Osteoblast (primary cell): ENCODE measurements at places on chromosomes 7 and 10. TPM values are rescaled to one million over a fixed set of nuclear protein-coding genes. Genes with fewer than 3 reads are reported as not detected.

GRCh38 chr10:126459032-126459831 is 71.0 kb upstream of the ADAM12 start:
- peak; percentile 87 for DNase-seq

DNA sequence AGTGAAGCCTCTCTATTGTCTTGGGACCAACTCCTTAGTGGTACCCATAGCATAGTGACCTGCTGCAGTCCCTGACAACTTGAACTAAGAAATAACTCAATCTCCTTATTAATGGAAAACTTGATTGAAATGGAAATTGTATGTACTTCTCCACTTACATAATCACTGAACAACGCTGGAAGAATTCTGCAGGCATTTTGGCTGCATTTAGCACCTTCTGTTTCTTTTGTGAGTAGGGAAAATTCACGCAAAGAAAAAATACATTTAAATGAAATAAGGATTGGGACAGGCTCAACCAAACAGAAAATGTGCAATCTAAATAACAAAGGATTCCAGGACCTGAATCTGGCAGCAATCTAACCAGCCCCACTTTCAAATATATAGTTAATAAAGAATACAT is 126.9 kb upstream of the GHITM start:
- DNase-seq = no peak

Gene AGMO
- under 0.01 and 1.2 TPM in 2 replicates for total RNA-seq

- peak; percentile 82 for DNase-seq
These were observed 9.4 kb downstream of the HHEX start for GRCh38 chr10:92699193-92699517.

Gene WEE2
- total RNA-seq = not detected in 2 replicates

Gene FAM25G
- not detected in 2 replicates for total RNA-seq

Gene LOXL4
- total RNA-seq = 28.6 and 36.6 TPM in 2 replicates

DNA sequence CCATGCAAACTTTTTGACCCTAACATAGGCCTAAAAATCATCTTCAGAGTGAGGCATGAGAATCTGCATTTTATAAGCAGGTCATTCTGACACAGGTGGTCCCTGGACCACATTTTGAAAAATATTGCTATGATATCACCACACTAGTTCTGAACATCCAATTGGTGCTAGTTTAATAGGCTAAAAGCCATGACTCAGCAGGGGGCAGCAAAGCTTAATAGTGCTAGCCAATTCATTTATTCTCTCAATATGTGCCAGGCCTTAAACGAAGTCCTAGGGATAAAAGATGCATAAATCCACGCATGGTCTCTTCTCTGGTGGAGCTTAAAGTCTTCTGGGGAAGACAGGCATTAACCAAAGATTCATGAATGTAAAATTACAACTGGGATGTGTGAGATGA is 10.2 kb upstream of the SLC25A28 start:
- DNase-seq = peak; percentile 53

- peak; percentile 77 for DNase-seq
These were observed 179.8 kb upstream of the CSTF2T start for GRCh38 chr10:51879238-51879637.

- DNase-seq = peak; percentile 91
These were observed 42.2 kb upstream of the HSPB1 start for GRCh38 chr7:76260171-76260703.

Gene LRRTM3
- total RNA-seq = not detected in 2 replicates

- DNase-seq = no peak
These were observed 754.1 kb downstream of the IPMK start for GRCh38 chr10:57513637-57514036.

DNA sequence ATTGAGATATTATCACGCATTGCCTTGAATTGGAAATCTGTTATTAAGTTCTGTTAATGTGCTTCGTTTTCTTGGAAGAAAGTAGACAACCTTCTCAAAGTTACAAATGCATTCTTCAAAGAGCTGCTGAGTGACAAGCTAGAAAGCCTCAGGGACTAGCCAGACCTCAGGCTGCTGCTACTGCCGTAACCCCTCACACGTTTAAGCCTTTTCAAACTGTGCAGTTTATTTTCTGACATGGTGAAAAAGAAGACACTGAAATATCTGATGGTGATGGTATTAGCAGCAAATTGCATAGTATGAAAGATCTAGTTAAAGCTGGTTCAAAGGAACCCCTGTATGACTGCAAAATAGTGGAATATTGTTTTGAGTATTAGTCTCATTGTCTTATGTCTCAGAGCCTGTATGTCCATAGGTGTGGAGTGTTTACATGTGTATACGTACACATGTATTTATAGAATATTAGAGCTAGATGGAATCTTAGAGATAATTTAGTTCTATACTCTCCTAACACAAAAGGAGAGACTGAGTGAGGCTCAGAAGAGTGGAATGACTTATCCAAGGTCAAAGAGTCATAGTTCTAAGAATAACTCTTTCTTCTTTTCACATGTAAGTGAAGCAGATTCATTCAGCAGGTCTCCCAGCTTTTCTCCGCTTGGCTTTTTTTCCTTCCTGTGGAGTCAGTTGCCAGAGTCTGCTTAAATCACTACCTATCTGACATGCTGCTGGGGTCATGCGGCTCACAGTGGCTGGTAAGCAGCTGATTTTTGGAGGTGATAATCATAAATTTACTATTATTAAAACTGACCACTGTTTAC is 431.9 kb downstream of the PLXDC2 start:
- no peak for DNase-seq

Gene TRIM50
- total RNA-seq = not detected in 2 replicates

- no peak for DNase-seq
These were observed 6.7 kb upstream of the FAM170B start for GRCh38 chr10:49140304-49141177.

Gene ZNF22
- total RNA-seq = 13.8 and 14.4 TPM in 2 replicates

DNA sequence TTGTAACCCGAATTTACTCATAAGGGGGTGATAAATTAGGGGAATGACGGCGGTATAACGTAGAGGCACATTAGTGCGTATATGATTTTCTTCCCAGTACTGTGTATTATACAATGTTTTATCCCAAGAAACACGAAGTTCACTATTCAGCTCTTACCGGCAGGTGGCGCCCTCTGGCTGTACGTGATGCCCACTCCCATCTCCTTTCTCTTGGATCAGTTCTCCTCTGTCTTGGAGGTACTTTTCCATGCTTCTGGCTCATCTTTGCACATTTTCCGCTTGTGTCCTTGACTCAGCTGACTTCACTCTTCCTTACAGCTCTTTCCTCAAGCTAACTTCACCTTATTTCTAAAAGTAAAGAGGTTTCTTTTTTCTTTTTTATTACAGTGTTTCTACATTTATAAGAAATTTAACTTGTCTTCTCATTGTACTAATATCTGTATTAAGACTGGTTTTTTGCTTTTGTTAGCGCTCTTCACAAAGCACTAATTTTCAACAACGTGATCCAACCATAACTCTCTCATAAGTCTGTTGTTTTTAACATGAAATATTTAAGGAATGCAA is 21.3 kb downstream of the TMEM176B start:
- DNase-seq = no peak

Gene PDE6C
- not detected in 2 replicates for total RNA-seq

Gene TAS2R3
- 1.4 and 3.2 TPM in 2 replicates for total RNA-seq

GRCh38 chr10:12638103-12638502 is 288.8 kb downstream of the CAMK1D start:
- DNase-seq = peak; percentile 3

DNA sequence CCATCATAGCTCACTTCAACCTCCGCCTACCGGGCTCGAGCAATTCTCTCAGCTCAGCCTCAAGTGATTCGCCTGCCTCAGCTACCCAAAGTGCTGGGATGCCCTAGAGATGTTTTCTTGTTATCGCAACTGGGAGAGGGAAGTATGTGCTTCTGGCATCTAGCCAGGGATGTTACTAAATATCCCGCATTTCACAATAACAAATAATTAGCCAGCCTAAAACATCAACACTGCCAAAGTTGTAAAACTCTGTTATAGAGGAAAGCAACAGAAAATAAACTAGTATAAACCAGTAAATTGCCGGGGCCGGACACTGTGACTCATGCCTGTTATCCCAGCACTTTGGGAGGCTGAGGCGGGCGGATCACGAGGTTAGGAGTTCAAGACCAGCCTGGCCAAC is 7.2 kb downstream of the INA start:
- DNase-seq = no peak

DNA sequence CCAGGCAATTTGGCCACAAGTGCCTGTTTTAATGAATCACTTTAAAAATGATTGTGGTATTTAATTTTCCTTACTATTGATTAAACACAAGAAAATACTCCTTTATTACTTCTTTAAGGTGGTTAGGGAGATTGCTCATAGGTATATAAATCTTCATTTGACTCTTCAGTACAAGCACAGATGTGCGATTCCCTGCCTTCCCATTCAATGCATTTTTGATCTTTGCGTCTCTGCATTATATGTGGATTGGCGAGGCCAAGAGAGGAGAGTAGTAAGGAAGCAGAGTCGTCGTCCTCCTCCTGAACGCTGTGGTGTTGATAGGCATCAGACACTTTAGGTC is 683.7 kb downstream of the LRMDA start:
- no peak for DNase-seq

- DNase-seq = no peak
These were observed 46.2 kb downstream of the SEM1 start for GRCh38 chr7:96663457-96663856.

- no peak for DNase-seq
These were observed 103.3 kb upstream of the GATA3 start for GRCh38 chr10:7950981-7951847.

Gene SDK1
- total RNA-seq = under 0.01 and 0.36 TPM in 2 replicates

Gene SERPINE1
- 237 and 278 TPM in 2 replicates for total RNA-seq

DNA sequence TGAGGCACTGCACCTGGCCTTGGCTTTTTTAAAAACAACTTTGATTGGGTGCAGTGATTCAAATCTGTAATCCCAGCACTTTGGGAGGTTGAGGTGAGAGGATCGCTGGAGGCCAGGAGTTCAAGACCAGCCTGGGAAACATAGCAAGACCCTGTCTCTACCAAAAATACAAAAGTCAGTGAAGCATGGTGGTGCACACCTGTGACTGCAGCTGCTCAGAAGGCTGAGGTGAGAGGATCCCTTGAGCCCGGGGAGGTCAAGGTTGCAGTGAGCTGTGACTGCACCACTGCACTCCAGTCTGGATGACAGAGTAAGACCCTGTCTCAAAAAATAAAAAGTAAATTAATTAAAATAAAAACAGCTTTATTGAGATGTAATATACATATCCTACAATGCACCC is 84.9 kb downstream of the NPTX2 start:
- DNase-seq = no peak

DNA sequence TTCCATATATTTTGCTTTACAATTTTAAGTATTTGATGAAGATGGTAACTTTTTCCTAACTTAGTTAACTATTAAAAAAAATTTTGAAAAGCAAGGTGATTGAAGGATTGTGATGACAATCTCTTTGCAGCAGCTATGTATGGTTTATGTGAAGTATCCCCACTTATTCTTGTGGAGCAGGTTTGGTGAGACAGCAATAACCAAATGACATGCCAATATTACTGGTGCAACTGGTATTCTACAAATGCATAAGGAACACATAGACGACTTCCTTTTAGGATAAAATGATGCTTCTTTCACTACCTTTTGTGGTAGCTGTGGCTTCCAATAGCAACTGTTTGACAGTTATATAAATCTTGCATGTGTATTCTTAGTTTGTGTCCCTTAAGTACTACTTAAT is 465.3 kb downstream of the PLXDC2 start:
- DNase-seq = no peak

GRCh38 chr10:66049335-66049734 is 876.5 kb upstream of the LRRTM3 start:
- no peak for DNase-seq

Gene GSAP
- 10.6 and 13.0 TPM in 2 replicates for total RNA-seq

- DNase-seq = no peak
These were observed 633.4 kb upstream of the MGMT start for GRCh38 chr10:128833671-128834070.

DNA sequence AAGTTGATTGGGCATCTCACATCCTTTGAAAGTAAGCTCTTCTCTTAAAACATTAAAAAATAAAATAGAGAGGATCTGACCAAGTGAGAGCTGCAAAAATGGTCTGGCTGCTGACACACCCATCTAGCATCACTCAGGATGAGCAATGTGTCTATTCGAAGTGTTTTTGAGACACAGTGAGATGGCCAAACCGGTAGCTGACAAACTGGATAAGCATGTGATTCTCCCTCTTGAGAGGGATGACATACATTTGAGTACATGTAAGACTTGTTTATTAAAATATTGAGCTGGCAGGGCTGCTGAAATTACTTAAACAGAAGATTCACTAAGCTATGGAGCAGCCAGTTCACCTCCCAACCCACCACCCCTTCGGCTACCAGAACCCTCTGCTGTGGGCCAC is 333.9 kb downstream of the ADRA2A start:
- peak; percentile 34 for DNase-seq

DNA sequence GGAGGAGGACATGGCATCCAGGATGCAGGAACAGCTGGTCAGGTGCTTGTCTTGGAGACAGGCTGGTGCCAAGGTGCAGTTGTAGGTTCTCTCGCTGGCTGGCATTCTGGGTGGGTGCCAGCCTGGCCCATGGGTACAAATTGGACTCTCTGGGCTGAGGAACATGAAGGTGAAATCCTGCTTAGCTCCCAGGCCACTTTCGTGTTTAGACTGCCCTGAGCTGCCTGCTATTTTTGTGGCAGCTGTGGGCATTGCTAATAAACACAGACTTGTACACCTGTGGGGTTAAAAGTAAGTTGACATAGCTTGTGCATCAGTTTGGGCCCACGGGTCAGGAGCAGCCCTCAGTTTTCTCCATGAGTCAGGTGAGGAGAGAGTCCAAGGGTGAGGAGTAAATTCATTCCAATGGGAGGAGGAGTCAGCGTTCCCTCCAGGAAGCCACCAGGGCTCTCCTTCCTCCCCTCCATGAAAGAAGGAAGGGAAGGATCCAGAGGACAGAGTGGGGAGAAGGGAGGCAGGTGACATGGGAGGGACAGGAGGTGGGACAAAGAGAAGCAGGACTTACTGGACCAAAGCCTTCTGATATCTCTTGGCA is 380.0 kb downstream of the GLRX3 start:
- DNase-seq = no peak

DNA sequence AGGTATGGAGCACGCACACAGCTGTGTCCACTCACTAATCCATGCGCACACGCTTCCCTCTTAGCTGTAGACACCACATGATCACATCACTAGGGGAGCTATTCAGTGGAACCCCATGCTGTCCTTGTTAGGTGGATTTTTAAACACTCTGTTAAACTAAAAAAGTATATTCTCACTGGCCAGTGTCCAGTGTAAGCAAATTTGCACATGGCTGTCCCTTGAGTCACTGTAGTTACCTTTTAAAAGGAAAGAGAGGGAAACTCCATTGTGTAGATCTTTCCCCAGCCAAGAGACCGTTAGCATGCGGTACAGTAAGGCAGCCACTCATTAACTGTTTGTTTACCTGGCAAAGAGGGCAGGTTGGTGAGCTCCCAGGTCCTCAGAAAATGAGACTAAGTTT is 81.6 kb upstream of the INSYN2A start:
- no peak for DNase-seq

- DNase-seq = no peak
These were observed 54.4 kb downstream of the ARMH3 start for GRCh38 chr10:102001435-102002068.

Gene SLC26A3
- not detected in 2 replicates for total RNA-seq

Gene CALD1
- 1,075 and 1,123 TPM in 2 replicates for total RNA-seq
